ENCODE measurements at places on chromosomes 6 and 20.

GRCh38 chr20:380763-381580 lies 412 bp downstream of the TRIB3 start:
- DNase-seq, result peak; percentile 89

GRCh38 chr6:45990162-45990561 lies 25.5 kb downstream of the CLIC5 start:
- no peak for DNase-seq

DNA sequence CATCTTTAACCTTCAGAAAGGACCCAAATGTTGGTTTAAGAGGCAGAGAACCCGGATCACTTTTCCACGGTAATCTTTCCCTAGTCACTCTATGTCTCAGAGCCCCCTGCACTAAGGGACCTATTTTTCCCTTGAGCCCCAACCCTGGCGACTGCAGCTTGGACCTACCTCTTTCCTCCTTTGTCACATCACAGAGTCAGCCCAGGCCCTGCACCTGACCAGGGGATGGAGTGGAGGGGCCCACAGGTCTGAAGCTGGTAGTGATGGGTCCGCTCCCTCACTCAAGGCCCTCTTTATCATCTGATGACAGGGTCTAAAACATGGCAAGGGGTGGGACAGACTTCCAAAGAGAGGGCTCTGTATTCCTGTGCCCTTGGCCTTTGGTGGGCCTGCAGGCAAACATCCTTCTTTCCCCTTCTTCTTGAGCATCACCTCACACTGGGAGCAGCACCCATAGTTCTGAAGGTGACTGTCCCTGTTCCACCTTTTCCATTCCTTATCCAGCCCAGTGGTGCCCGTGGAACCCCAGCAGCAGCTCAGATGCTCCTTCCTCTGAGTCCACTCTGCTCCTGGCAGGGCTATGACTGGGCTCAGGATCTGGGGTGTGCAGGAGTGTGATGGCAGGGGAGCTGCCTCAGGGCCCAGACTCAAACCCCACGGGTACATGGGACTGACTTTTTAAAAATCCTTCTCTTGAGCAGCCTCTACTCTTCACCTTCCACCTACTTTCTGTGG lies 6.3 kb downstream of the RAET1L start:
- DNase-seq, result no peak

DNA sequence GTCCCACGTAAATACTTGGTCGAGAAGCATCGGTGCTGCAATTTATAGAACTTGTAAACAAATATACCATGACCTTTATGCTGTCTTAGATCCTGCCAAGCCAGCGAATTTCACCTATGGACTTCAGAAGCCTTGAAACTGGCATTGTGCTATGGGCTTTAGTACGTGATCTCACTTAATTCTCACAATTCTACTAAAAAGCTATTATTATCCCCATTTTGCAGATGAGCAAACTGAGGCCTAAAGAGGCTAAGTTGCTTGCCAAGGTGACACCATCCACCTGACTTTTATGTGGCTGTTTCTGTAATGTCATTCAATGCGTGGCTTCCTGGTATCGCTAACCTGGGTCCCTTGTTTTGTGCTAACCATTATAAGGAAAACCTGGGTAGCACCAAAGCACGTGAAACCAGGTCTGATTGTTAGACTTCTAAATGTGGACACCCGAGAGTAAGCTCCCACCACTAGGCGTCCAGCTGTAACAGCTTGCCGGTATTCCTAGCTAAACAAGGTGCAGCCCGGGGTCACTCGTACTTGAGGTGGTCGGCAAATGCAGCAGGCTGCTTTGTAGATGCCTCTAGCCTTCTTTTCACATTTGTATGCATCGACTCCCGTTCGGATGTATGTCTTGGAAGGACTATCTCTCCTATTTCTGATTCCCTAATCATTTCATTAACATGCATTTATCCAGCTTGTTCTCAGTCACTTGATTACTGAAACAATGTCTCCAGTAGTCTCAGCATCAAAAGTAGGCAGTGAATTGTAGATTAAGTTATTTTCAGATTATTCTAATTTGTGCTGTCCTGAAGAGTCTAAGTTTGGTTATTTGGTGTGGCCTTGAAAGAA lies 1.1 kb downstream of the SYNJ2 start:
- DNase-seq, result no peak

GRCh38 chr20:20304942-20305341 lies 63.0 kb upstream of the INSM1 start:
- no peak for DNase-seq

- DNase-seq, result peak; percentile 69
Measured at GRCh38 chr6:1081551-1082284, 230.2 kb upstream of the FOXQ1 start.

DNA sequence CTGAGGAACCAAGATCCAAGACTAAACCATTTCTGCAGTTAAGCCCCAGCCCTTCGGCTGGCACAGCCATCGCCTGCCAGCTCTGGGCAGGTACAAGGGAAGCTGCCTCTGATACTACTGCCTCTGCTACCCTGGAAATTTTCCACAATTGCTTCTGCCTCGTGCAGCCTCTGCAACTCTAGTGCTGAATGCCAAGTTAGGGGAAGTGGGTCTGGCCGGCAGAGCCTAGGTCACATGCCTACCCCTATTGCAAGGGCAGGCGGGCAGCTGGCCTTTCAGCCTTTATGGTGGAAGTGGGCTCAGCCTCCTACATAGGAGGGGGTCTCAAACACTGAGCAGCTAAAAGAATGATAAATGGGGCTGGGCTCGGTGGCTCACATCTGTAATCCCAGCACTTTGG lies 44.5 kb upstream of the TULP1 start:
- DNase-seq, result no peak

DNA sequence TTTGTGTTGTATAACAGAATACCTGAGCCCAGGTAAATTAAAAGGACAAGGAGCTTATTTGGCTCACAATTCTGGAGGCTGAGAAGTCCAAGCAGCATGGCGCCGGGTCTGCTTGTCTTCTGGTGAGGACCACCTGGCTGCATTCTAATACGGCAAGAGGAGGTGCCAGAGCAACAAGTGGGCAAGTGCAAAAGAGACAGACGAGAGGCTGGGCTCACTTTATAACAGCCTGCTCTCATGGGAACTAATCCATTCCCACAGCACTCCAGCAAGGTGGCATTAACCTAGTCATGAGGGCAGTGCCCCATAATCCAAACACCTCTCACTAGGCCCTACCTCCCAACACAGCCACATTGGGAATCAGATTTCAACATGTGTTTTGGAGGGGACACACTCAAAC lies 12.9 kb downstream of the PACSIN1 start:
- no peak for DNase-seq

- DNase-seq, result peak; percentile 63
Measured at GRCh38 chr6:25312703-25313102, 33.5 kb downstream of the CARMIL1 start.

GRCh38 chr6:166235666-166236292 lies 68.1 kb upstream of the TBXT start:
- no peak for DNase-seq

DNA sequence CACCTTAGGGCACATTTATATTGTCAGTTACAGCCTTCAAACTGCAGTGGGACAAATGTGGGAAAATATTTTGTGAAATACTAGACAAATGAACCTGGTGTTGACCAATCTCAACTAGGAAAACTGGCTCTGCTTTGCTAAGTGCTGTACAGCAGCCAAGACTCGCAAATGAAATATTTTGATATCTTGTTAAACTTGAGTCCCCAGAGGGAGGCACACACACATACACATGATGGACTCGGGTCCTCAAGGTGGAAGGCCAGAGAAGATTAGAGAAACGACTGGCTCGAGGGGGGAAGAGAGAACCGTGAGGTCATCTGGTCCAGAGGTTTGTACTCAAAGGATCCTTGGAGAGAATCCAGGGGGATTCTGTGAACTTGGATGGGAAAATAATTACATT lies 67.3 kb upstream of the JAG1 start:
- no peak for DNase-seq

- DNase-seq, result no peak
Measured at GRCh38 chr6:7561153-7561964, 19.9 kb downstream of the DSP start.

- no peak for DNase-seq
Measured at GRCh38 chr20:17825960-17826843, 126.4 kb downstream of the BANF2 start.

GRCh38 chr20:49890471-49891361 lies 24.6 kb downstream of the SPATA2 start:
- DNase-seq, result peak; percentile 35

GRCh38 chr6:156720691-156721685 lies 56.2 kb upstream of the ARID1B start:
- DNase-seq, result no peak

- DNase-seq, result peak; percentile 4
Measured at GRCh38 chr6:126312013-126312665, 27.8 kb upstream of the CENPW start.

DNA sequence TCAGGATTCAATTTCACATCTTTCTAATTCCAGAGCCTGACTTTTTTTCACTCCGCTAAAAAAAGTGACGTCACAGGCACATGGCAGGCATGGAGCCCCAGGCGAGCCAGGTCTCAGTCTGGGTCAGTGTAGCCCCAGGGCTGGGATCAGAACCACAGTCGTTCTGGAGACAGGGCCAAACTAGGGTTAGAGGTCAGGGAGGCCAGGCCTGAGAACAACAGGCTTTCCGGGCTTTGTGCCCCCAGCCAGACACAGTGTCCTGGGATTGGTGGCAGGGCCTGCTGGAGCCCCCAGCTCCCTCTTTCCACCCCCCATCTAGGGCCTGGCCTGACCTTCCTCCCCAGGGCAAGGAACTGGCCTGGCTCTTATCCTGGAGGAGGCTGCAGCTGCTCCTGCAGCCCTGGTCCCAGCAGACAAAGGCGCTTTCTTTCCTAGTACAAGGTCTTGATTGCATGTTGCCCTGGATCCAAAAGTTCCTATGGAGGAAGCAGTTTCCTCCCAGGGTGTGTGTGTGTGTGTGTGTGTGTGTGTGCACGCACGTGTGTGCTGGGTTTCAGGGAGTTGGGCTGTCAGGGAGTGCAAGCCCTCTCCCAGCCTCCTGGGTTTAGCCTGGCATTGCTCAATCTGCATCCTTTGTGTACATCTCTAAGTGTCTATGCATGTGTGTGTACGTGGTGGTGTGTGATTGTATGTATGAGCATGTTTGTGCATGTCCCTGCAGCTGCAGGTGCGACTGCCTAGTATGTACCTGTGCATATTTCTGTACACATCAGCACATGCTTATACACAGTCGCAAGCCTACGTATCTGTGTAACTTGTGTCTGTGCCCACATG lies 26.5 kb upstream of the EMILIN3 start:
- DNase-seq, result no peak

GRCh38 chr6:81786150-81786549 lies 33.7 kb upstream of the TENT5A start:
- no peak for DNase-seq

Data from fibroblast of upper back skin (primary cell).